CD4-positive, CD25-positive, alpha-beta regulatory T cell (primary cell): ENCODE measurements at places on chromosomes 11 and 22. TPM values are rescaled to one million over a fixed set of nuclear protein-coding genes. Genes with fewer than 3 reads are reported as not detected.
A peak's percentile ranks its signal among the peaks of the same experiment; 100 is the strongest.

BCO2 gene
- 0.81 TPM for total RNA-seq

POU2F3 gene
- not detected for total RNA-seq

OR51I1 gene
- total RNA-seq, result not detected

TRIM6 gene
- not detected for total RNA-seq

RAG1 gene
- total RNA-seq, result 0.05 TPM

MLC1 gene
- total RNA-seq, result 1.1 TPM

GUCY1A2 gene
- not detected for total RNA-seq

APOL1 gene
- total RNA-seq, result 16.8 TPM

OR52I2 gene
- not detected for total RNA-seq

DNA sequence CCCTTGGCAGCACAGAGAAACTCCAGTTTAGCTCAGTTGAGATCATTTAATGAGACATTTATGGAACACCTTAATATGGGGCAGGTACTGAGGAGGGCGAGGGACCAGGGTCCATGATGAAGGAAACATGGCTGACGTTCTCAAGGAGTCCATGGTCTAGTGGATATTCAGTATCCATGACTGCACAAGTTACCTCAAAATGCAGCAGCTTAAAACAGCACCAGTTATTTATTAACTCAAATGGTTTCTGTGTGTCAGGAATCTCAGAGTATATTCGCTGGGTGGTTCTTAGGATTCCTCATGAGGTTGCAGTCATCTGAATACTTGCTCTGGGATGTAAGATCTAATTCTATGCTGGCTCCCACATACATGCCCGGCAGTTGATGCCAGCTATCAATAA, 346.8 kb downstream of the LARGE1 start:
- no peak for DNase-seq

GRCh38 chr11:17989306-17989705, 23.5 kb downstream of the SERGEF start:
- no peak for DNase-seq

DNA sequence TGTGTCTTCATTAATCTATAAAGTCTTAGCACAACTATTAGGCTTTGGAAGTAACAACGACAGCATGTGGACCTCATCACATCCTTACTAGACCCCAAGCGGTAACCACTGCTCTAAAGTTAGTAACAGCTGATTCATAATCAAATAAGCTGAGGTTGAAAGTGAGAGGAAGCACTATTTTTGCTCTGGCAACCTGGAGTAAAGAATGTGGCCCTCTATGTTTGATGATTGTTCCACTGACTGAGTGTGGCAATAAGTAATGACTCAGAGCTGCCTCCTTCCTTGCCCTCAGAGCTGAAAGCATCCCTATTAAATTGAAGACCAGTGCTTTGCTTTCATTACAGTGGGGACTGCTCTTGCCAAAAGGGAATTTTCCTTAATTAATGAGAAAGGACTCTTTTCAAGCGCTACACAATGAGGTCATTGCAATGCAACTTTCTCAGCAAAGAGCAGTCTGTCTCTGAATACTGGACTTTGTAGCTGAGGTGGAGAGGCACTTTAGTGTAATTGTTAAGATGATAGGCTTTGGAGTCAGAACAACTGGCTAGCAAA, 906.1 kb upstream of the RAG2 start:
- no peak for DNase-seq

DNA sequence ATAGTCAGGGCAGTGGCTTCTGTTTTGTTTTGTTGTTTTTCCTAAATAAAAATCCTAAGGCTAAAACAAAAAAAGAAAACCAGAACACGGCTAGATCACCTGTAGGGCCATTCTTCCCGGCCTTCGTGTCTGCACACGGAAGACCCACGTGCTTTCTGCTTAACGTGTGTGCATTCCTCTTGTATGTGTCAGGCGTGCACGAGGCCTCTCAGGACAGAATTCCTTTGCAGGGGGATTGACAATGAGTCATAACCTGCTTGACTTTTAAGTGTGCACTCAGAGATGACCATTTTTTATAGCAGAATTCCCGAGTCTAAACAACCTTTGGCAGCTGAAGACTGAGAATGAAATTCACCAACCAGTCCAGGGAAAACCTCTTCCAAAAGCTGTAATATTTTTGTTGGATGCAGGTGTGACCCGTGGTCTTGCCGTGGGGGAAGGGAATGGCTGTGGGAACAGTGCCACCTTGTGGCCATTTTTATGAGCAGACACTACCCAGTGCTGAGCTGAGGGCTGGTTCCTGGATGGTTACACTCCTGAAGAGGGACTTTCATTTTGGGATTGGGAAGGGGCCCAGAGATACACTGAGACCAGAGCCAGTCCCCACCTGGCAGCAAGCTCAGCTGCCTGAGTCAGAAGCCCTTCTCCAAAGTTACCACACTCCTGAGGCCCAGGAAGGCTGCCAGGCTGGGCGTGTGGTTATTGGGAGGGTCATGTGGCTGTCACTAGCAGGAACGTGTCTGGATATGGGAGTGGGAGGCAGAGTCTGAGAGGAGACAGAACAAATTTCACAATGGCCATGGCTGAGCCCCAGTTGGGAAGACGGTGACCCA, 35.7 kb upstream of the DKK3 start:
- DNase-seq, result peak; percentile 63

DNA sequence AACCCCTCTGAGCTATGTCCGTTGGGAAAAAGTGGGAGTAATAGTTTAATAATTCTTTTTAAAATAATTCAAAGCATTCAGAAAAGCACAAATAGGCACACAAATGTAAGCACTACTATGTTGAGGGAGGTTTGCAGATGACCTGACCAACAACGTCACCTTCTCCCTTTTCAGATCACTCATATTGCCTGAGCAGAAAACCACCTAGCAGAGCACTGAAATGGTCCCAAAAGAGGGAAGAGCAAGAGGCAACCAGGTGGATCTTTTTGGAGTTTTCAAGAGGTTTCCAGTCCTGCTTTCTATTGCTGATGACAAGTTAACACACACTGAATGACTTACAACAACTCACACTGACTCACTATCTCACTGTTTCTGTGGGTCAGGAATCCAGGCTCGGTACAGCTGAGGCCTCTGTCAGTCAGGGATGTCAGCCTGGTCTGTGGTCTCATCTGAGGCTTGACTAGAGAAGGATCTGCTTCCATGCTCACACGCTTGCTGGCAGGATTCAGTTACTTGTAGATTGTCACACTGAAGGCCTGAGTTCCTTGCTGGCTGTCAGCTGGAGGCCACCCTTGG, 4.3 kb upstream of the PGA3 start:
- DNase-seq, result no peak

DNA sequence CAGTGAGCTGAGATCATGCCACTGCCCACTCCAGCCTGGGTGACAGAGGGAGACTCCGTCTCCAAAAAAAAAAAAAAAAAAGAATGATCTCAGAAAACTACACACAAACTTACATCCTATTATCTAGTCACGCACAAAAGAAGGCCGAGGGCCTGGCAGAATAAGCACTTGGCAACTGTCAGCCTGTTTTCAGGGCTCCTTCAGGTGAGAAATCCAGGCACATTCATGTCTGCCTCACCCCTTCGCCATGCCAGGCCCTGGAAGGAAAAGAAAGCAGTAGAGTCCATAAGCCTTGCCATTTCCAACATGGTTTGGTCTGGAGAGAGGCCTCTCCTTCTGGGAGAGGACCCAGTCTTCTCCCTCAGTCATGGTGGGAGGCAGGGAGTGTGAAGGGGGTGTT, 30.9 kb downstream of the C11orf58 start:
- no peak for DNase-seq

GRCh38 chr11:74306435-74307175, 4.8 kb downstream of the P4HA3 start:
- no peak for DNase-seq

GRCh38 chr11:45647786-45648185, 17.6 kb downstream of the CHST1 start:
- no peak for DNase-seq

GRCh38 chr11:111632516-111633220, 30.4 kb downstream of the SIK2 start:
- no peak for DNase-seq

DNA sequence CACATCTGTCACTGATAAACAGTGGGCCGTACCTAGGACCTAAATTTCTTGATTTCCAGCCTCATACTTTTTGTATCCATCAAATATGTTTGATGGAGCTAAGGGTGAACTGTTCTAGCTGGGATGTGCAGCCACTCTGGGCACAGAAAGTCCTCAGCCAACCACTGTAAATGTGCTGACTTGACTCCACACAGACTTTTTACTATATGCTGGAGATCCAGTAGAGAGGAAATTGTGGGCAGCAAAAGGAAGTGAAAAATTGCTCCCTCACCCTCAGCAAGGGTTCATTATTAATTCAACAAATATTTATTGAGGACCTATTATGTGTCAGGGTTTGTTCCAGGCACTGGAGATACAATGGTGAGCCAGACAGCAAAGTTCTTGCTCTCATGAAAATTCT, 54.2 kb upstream of the AMPD3 start:
- no peak for DNase-seq

DNA sequence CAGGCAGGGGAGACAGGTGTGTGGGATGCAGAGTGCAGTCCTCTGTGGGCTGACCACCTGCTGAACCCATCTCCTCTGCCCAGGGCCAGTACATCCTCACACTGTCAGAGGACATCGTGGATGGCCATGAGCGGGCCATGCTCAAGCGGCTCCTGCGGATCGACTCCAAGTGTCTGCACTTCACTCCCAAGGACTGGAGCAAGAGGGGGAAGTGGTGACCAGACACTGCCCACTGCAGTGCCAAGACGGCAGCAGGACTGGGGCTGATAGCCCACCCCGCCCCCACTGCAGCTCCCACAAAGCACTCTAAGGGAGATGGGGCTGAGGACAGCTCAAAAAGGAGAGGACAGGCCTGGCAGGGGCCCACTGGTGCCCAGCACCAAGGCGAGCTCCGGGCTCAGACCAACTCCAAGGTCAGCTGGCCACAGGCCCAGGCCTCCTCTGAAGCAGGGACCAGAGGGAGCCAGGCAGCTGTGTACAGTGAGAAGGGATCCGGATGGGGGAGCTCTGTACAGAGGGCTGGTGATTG, 1.6 kb downstream of the RNASEH2C start:
- no peak for DNase-seq

DNA sequence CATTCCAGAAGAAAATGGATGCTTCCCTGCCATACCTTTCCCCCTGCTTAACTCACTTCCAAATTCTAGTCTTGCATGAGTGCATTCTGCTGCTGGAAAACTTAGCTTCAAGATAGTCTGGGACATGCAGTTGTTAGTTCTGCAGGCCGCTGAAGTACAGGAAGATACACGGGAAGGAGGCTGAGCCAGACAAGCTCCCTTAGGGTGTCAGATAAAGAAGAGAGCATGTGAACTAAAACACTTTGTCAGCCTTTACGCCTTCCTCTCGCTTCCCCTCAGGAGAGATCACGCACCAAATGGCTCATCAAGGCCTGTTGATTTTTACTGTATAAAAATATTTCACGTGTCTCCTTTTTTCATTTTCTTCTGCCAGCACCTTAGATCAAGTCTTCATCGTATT, 420.7 kb downstream of the INSC start:
- DNase-seq, result no peak

GRCh38 chr11:73972620-73973449, 9.8 kb downstream of the UCP2 start:
- no peak for DNase-seq

GRCh38 chr11:35688023-35688422, 25.4 kb downstream of the TRIM44 start:
- DNase-seq, result no peak

DNA sequence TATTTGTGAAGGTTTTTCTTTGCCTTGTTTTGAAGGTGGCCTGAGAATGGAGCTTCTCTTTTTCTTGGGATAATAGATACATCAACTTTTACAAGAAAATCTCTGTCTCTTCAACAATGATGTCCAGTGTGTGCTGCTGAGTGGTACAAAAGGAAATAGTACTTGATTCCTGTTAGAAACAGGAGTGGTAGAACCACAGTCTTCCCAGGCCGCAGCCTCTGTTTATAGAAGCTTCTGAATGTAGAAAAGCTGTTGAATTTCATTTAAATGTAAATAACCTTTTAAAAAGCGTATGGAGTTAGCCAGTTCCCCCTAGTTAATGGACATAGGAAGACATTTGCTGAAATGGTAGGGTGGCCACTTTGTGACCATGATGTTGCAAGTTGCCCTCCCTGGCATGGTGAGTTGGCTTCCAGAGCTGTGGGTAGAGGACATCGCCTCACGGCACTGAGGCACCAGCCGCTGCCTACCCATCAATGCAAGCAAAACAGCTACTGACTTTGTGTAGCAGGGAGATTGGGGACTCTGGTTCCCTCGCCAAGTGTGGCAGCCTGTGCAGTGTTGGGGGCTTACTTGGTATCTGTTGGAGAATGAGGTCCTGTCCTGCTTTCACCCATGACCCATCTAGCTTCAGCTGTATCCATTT, 31.6 kb downstream of the C11orf91 start:
- DNase-seq, result no peak

DNA sequence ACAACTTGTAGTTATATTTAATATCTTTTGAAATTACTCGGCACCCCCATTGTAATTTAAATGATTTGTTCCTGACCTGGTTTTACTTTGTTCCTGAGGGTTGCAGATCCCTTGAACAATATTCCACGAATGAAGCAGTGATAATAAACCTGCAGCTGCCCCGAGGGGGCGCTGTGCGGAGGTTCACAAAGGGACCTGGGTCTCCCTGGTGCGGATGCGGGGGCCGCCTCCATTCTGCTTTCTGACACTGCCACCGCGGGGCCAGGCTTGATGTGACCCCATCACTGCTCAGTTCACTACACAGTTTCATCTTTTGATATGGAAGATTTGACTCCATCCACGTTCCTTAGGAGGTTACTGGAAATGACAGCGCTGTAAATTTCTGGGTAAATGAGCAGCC, 62.9 kb upstream of the PRODH start:
- no peak for DNase-seq
